ENCODE measurements at places on chromosomes 13 and 19.

DNA sequence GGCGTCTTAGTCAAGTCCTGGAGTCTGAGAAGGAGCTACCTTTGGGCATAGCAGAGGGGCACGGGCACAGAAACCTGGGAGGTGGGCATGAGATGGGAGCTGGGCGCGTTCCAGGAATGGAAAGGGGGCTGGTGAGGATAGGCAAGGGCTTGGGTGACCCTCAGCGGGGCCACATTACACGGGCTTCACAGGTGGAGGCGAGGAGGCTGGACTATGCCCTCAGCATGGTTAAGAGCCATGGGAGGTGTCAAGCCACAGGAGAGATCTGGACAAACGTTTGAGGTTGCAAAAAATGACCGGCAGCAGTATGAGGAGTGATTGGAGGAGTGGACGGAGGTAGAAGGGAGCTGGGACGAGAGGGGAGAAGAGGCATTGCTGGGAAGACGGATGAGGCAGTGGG is 21.5 kb downstream of the NECTIN2 start:
- DNase-seq = no peak

GRCh38 chr13:64020126-64020525 is 2604.5 kb upstream of the PCDH20 start:
- no peak for DNase-seq

GRCh38 chr13:50844084-50844875 is 788 bp upstream of the DLEU7 start:
- no peak for DNase-seq

DNA sequence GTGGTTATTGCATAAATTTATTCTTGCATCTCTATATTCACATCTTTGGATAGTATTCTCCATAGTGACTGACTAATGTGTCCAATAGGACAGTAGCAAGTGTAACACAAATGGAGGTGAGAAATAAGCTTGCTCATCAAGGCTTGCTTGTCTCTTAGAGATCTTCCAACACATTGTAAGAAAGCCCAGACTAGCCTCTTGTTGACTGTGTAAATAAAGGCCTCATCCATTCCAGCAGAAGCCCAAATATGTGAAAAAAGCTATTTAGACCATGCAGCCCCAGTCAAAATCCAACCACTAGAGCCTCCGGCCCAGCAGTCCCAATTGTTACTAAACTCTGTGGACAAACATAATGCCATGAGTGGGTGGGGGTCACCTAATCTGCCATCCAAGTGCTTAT is 2.7 kb upstream of the ZNF615 start:
- no peak for DNase-seq

DNA sequence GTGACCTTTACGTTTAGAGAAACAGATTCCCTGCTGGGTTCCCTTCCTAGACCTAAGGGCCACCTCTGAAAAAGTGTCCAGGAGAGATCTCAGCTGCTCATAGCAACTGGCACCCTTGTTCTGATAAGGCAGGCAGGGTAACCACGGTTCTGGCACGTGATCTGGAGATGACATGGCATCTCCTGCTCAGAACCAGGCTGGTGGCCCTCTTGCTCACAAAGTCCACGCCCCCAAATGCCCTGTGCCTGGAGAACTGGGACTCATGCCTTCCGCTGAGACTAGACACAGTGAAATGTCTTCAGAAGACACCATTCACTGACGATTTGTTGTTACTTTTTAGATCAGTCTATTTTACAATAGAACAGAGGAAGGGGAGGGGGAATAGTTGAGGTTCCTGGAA is 174.1 kb downstream of the ZNF536 start:
- no peak for DNase-seq

DNA sequence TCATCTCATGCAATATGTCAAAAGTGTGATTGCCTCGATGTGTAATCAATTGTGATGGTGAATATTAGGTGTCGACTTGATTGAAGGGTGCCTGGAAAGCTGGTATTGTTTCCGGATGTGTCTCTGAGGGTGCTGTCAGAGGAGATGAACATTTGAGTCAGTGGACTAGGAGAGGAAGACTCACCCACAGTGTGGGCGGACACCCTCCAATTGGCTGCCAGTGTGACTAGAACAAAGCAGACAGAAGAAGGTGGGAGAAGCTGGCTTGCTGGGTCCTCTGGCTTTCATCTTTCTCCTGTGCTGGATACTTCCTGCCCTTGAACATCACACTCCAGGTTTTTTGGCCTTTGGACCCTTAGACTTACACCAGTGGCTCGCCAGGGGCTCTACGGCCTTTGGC is 15.5 kb upstream of the CABP5 start:
- DNase-seq = no peak

DNA sequence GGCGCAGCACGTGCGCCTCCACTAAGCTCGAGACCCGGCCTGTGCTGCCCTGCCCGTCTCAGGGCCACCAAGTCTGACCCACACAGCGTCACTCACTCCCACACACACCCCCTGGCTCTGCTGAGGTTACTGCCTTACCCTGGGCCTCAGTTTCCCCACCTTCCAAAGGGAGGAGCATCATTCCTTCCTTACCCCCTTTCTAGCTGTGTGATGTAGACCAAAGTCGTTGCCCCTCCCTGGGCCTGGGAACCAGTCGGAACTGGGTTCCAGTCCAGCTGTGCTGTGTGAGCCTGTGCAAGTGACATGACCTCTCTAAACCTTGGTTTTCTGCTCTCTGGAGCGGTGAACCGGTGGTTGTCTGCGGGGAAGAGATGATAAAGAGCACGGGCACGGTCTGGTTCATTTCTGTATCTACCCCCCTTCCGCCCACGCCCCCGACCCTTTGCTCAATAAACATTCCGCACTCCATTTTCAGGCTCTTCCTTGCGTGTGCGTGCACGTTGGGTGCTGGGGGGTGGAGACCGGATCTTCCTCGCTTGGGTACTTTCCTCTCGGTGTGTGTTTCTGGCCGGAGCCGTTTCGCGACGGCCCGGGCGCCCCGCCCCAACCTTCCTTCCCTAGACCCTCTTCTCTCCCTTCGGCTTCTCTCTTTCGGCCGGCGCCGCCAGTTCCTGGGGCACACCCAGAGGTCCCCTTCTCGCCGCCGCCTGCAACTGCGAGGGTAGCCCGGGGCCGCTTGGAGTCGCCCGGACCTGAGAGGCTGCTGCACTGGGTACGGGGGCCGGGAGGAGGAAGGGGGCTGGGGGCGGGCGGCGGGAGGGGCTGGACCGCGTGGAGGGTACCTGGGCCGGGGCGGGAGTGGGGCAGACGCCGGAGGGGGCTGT is at the start of gene ZNF581:
TSS of gene ZNF581 (plus strand) at position 647 of the 884 bp plus-strand sequence. CDS start 923 bp downstream, outside the sequence.
- DNase-seq = no peak

- DNase-seq = no peak
These were observed 30.7 kb downstream of the SLC7A1 start for GRCh38 chr13:29564818-29565217.

- DNase-seq = no peak
These were observed 205.0 kb downstream of the TSHZ3 start for GRCh38 chr19:31144075-31144870.

- DNase-seq = peak; percentile 51
These were observed 7.5 kb upstream of the ARHGEF18 start for GRCh38 chr19:7340959-7341837.

DNA sequence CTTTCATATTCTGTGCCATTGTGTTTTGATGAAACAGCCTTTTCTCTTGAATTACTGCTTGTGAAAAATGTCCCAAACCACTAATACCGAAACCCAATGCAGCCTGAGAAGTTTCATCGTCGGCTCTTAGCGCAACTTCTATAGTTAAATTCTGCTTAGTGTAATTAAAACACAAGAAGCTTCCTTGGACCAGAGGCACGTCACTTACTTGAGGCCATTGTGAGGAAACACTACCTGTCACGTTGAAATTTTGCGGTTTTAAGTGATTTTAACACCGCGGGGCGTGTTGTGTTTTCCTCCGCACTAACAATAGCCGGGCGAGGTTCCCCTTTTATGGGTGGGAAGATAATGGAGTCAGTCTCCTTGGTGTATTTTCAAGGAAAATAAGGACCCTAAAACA is 70.9 kb downstream of the GGACT start:
- DNase-seq = no peak

DNA sequence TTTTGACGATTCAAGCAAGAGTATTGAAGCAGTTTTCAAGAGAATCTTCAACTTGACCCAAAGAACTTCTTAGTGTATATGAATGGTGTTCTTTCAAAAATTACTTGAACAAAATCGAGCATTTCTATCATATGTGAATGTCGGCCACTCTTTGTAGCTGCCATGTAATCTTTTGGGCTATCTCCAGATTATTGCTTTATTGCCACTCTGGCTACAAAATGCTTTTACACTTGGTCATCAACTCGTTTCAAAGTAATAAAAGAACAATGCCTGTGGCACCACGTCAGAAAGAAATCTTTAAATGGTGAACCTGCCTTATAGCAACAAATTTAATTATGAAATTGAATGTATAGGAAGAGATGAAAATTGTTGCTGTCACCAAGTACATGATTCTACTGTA is 834.5 kb downstream of the GPC5 start:
- DNase-seq = no peak

DNA sequence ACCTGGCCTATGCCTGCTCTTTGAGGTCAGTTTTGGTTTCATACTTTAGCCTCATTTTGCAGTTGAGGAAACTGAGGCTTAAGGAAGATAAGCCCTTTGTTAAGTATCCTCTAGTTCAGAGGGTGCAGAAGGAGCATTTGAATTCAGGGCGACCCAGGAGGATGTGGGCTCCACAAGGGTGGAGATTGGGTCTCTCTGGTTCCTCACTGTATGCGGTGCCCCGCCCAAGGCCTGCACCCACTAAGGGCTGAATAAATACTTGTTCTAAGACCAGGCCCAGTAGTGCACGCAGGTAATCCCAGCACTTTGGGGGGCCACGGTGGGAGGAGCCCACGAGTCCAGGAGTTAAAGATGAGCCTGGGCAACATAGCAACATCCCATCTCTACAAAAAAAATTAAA is 768 bp upstream of the SLC44A2 start:
- DNase-seq = no peak

DNA sequence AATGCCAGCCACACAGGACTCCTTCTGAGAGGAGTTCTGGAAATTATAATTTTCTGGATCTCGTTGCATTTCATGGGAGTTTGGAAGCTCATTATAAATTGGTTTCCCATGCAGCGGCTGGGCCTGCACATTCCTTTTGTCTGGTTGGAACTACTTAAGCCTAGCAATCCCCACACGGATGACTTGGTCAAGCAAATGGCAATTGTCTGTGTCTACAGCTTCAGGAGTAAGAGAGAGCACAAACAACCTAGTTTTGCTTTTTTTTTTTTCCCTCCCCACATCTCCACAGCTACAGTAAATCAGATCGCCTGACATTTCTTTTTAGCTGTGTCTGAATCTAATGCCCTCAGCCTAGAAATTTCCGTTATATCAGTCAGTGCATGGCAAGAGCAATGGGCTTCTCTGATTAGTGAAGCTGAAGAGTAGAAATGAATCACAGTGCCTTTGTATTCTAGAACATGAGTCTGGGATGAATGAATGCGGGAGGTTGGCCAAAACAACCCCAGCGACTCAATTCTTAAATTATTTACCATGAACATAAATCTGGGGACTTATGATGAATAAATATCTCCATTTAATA is 15.1 kb downstream of the PCDH8 start:
- DNase-seq = no peak

GRCh38 chr13:85366759-85367417 is 432.3 kb downstream of the SLITRK6 start:
- DNase-seq = no peak

- DNase-seq = no peak
These were observed 18.7 kb downstream of the CD70 start for GRCh38 chr19:6572217-6572616.

DNA sequence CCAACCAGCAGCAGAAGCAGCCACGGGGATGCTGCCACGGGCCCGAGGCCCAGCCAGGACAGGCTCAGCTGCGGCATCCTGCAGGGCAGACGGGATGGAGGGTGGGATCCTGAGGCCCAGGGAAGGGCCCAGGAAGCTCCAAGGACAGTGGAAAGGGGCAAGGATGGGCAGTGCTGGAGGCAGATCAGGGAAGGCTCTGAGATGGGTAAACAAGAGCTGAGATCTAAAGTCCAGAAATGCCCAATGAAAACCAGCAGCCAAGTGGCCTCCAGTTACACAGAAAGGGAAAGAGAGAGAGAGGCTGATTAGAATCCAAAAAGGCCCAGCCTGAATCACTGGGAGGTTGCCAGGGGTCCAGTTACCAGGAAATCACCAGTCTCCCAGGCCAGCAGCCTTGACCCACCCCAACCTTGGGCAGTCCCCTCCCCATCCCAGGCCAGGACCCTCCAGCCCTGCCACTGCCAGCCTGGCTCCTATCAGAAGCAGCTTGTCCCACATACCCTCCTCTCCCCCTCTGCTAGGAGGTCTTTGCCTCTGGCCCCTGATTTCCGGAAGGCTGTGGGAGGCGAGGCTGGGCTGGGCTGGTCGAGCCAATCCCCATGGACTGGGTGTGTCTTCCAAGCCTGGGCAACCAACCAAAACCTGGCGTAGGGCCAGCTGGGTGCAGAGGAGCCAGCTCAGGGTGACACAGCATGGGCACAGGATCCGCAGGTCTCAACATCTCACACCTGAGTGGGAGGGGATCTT is at the start of gene CYP4F11:
TSS of gene CYP4F11 (minus strand) at position 198 of the 747 bp plus-strand sequence. CDS start at position 77, 121 bp downstream.
- no peak for DNase-seq

DNA sequence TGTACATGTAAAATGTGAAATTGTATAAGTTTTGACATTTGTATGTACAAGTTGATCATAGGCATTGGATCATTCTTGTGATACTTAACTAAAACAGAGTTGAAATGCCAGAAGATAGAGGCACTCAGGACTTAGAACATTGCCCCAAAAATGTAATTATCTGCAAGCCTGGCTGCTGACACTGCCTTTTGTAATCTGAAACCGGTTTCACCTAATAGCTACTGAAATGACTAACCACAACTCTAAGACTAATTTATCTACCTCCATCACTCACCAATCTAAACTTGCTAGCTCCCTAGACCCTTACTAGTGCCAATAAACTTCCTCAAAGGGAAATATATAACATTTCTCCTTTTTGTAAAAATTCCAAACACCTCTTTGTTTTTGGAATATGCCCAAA is 2596.2 kb downstream of the PCDH9 start:
- no peak for DNase-seq

GRCh38 chr13:72586518-72586917 is 140.9 kb downstream of the MZT1 start:
- no peak for DNase-seq

DNA sequence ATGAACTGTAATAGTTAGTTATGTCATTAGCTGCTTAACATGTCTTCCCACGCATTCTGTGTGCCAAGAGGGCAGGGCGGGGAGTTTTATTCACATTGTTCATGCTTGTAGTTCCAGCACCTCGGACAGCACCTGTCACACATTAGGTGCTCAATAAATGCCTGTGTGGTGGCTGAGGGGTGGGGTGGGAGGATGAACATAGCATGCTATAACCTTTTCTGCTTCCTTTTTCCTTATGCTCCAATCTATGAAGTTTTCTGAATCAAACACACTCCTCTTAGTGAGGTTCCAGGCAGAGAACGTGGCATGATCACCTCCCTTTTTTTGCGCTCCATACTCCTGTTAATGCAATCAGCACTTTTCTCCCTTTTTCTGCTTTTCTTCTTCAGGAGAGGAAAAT is 15.8 kb upstream of the PTPRS start:
- no peak for DNase-seq

GRCh38 chr19:8331263-8331845 is 10.1 kb downstream of the RPS28 start:
- no peak for DNase-seq

- peak; percentile 93 for DNase-seq
These were observed 1.9 kb downstream of the CNN2 start for GRCh38 chr19:1028062-1028926.

Data from fibroblast of the conjunctiva (primary cell).